WTC11 (cell line): ENCODE measurements at places on chromosomes 13 and 19. TPM values are rescaled to one million over a fixed set of nuclear protein-coding genes. Genes with fewer than 3 reads are reported as not detected.

DNA sequence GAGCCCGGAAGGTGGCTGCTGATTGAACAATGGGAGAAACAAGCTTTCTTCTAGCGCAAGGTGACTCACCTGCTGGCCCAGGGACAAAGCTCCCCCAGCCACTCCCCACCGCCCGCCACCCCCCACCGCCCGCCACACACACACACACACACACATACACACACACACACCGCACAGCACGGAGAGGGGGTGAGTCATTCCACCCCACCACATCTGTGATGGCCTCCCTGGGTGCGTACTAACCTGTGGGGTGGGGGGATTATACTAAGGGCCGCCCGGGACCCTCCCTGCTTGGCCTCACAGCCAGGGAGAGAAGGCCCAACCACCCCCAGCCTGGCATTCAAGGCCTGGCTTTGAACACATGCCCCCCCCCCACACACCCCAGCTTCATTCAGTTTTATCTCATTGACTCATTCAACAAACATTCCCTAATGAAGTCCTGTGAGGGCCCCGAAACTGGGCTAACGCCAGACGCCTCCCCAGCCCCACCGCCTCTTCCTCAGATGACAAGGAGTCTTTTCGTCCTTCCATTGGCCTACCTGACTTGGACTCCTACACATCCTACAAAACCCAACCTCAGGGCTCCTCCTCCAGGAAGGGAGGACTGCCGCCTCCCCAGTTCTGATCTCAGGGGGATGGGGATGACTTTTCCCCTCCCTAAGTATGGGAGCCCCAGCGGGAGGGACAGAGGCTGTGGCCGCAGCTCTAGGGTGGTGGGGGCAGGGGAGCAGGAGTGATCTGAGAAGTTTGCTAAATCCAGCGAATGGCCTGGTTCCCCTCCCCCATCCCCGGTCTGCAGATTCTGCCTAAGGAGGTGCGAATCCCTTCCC, 5.8 kb upstream of the ONECUT3 start:
- H3K36me3 ChIP-seq, result no peaks in the 10 kb centered on the region
- peak; percentile 70 for DNase-seq
- peak overlapping the region; percentile 65 for H3K4me3 ChIP-seq
- no peak overlapping the region for H3K27ac ChIP-seq

DNA sequence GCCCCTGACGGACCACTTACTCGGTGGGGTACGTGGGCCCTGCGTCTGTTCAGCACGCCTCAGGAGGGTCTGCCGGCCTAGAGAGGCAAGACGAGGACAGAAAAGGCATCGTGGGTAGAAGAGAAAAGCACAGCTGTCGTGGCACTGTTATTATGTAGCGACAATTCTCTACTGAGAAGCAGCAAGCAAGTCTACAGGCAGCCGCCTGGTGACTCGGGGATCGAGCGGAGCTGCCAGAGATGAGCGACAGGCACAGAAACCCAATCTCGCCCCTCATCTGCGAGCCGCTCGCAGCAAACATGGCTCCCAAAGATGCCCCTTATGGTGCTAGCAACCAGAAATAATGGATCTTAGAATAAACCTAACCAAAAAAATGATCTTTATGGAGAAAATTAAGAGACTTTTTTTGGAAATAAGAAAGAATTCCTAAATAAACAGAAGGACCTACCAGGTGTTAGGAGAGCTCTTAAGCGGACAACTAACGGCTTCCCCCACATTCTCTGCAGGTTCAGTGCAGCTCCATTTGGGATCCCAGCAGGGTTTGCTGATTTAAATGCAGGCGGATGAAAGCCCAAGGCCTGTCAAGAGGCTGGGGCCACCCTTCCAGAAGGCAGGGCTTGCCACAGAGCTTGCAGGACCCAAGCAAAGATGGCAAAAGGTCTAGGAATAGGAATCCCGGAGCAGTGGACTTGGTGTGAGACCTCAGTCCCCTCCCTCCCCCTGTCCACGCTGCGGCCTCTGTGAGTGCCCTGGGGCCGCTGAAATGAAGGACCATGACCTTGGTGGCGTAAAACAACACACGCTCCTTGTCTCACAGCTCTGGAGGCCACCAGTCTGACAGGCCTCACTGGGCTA, 152.6 kb downstream of the KDM4B start:
- H3K27ac ChIP-seq, result peak overlapping the region; percentile 34; the same call in 1 of the 2 replicates
- no peak for DNase-seq
- H3K4me1 ChIP-seq, result peaks cover 48% of the 10 kb centered on the region
- no peaks in the 10 kb centered on the region for H3K27me3 ChIP-seq
- H3K4me3 ChIP-seq, result no peak overlapping the region

DNA sequence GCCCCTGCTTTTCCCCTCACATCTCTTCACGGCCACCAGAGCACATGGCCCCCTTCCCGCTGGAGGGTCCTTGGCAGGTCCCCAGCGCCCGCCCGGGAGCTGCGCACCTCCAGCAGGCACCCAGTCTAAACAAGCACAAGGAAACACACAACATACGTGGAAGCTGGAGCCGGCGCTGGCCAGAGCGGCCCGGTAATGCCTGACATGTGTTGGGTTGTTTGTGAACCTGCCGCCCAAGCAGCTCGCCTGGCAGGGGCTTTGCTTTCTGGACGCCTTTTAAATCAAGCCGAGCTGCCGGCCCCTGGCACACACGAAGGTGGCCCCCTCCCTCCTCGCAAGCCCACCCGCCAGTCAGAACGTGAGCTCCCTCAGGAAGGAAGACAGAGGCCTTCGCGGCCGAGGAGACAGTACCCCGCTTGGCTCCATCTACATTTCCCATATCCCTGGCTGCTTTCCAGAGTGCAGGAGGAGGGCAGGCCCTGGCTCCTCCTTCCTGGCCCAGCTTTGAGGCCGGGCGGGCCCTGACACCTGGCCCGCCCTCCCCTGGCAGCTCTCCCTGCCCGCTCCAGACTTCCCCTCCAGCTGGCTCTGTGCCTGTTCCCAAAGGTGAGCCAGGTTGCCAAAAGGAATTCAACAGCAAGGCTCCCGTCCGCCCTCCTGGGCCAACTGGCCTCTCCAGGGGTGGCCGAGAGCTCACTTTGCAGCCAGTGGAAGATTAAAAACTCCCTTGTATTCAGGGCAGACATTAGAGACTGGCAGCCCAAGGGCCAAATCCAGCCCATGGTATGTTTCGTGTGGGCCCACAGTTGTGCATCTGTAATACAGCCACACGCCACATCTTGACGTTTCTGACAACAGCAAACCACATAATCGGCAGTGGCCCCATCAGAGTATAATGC, 28.7 kb downstream of the COMP start:
- peaks cover 2% of the 10 kb centered on the region; the same call in 1 of the 2 replicates for H3K4me1 ChIP-seq
- no peak overlapping the region for H3K4me3 ChIP-seq
- DNase-seq, result peak; percentile 38
- peaks cover 58% of the 10 kb centered on the region for H3K27me3 ChIP-seq
- H3K27ac ChIP-seq, result no peak overlapping the region
- no peaks in the 10 kb centered on the region for H3K36me3 ChIP-seq

DNA sequence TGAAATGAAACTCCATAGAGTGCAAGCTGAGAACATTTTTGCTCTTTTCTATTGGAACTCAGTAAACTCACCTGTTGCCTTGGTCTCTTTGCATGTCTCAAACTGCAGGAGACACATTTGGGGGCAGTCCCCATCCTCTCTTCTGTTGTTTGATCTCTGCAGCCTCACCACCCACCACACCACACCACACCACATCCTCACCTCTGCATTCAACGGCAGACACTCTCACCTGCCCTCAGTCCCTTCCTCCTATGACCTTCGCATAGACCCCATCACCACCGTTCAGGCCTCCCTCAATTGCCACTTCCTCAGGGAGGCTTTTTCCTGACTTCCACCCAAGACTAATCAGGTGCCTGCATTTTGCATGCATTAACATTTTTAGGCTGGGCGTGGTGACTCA, 14.4 kb upstream of the TPM4 start:
- H3K4me3 ChIP-seq, result no peak overlapping the region
- H3K27ac ChIP-seq, result no peak overlapping the region
- DNase-seq, result no peak
- H3K36me3 ChIP-seq, result peaks cover 5% of the 10 kb centered on the region
- peaks cover 16% of the 10 kb centered on the region for H3K4me1 ChIP-seq

DNA sequence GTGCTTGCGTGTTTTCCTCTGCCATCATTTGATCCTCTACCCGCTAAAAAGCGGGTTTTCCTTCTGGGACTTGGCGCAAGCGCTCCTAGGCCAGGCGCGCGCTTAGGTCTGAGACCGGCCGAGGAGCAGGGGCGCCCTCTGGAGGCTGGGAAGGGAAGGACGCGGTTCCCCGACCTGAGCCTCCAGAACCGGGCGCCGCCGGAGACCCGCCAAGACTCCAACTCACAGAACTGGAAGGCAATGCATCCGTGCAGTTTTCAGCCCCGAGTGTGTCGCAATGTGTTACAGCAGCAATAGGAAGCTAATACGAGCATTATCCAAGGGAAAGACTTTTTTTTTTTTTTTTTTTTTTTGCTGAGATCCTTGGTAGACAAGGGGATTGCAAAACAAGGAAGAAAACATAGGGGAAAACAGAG, 190.9 kb downstream of the COL4A1 start:
- H3K4me1 ChIP-seq, result peaks cover 6% of the 10 kb centered on the region
- DNase-seq, result peak; percentile 82
- no peak overlapping the region for H3K27ac ChIP-seq
- H3K36me3 ChIP-seq, result no peaks in the 10 kb centered on the region
- H3K4me3 ChIP-seq, result no peak overlapping the region
- H3K27me3 ChIP-seq, result peaks cover 14% of the 10 kb centered on the region

GRCh38 chr13:50908371-50908770, 1.2 kb upstream of the RNASEH2B start:
- H3K27ac ChIP-seq, result no peak overlapping the region
- no peaks in the 10 kb centered on the region for H3K36me3 ChIP-seq
- H3K4me1 ChIP-seq, result peaks cover 31% of the 10 kb centered on the region
- H3K27me3 ChIP-seq, result no peaks in the 10 kb centered on the region

GRCh38 chr19:33392341-33393285, 19.1 kb downstream of the CEBPG start:
- peak; percentile 8 for DNase-seq
- no peaks in the 10 kb centered on the region for H3K36me3 ChIP-seq
- no peaks in the 10 kb centered on the region for H3K27me3 ChIP-seq
- no peak overlapping the region for H3K4me3 ChIP-seq
- H3K27ac ChIP-seq, result no peak overlapping the region
- peaks cover 10% of the 10 kb centered on the region for H3K4me1 ChIP-seq

DNA sequence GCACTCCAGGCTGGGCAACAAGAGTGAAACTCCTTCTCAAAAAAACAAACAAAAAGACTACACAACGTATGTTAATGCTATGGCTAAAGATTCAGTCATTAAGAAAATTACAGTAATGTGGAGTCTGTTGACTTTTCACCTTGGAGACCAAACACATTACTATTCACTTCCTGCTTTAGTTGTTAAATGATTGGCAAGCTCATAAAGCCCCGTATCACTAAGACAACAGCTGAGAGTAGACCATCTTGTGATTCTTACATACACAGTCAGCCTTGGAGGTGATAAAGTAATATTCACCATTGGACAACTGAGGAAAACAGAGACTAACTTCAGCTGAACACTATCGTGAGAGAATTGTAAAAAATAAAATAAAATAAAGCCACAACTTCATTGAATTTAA, 86.5 kb downstream of the KCTD12 start:
- no peaks in the 10 kb centered on the region for H3K27me3 ChIP-seq
- no peaks in the 10 kb centered on the region for H3K36me3 ChIP-seq
- no peak for DNase-seq
- H3K4me3 ChIP-seq, result no peak overlapping the region
- H3K27ac ChIP-seq, result no peak overlapping the region

DNA sequence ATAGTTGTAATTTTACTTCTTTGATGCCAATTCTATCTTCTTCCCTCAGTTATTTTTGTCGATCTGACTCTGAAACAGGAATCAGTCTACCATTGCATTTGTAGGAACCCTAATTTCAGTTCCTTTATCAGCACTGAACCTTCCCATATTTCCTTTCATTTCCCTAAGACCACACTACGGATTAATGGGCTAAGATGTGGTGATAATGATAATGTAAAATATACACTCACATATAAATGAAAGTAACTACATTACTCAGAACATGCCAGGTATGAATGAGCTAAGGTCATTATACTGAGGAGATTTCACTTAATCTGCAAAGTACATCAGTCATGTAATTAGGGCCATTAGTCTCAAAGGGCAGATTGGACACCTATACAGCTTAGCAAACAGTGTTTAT, 60.2 kb upstream of the RFC3 start:
- no peaks in the 10 kb centered on the region for H3K4me1 ChIP-seq
- no peak for DNase-seq
- H3K27me3 ChIP-seq, result no peaks in the 10 kb centered on the region

DNA sequence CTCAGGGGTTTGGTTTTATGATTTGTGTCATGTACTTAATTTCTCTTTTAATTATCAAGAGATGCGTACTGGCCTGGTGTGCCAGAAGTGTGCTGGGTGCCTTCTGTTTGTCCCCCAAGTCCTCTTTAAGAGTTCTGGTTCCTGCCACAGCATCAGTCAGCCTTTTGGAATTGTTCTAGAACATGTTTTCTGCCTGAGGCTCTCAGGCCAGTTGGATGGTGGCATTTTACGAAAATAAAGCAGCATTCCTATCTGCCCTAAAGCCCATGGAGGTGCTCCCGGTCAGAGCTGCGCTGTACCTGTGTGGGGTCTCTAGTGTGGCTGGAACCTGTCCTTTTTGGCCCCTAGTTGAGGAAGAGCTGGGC, 54.1 kb downstream of the TSSK6 start:
- H3K27ac ChIP-seq, result peak overlapping the region; percentile 98
- no peak for DNase-seq
- H3K27me3 ChIP-seq, result no peaks in the 10 kb centered on the region

- peaks cover 4% of the 10 kb centered on the region for H3K36me3 ChIP-seq
- H3K4me3 ChIP-seq, result no peak overlapping the region
- no peak for DNase-seq
- H3K27ac ChIP-seq, result no peak overlapping the region
- H3K27me3 ChIP-seq, result peaks cover 15% of the 10 kb centered on the region
Measured at GRCh38 chr13:44416744-44417143, 43.1 kb downstream of the SERP2 start.

DNA sequence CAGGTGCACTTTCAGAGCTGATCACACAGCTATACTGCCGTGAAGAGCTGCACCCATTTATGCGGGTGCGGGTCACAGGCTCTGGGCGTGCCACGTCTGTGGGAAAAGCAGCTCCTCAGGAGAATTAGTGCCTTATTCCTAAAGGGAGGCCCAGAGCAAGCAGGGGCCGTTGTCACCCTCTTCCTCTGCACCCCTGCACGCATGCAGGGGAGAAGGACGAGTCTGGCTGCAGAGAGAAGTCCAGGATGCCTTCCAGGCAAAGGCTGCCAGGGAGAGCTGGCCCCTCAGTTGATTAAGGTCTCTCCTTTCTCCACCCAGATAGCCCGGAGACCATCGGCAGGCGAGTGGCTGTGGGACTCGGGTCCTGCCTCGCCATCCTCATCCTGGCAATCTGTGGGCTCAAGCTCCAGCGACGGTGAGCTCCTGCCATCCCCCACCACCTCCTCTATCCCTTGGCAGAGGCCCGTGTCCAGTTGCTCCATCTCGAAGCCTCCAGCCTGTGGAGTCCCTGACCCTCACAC, 3.1 kb upstream of the FFAR1 start:
- no peaks in the 10 kb centered on the region for H3K27me3 ChIP-seq
- no peak for DNase-seq
- H3K4me3 ChIP-seq, result no peak overlapping the region
- H3K4me1 ChIP-seq, result 0 out of 2 replicates have a peak, but pooled peaks cover 5% of the 10 kb centered on the region
- H3K27ac ChIP-seq, result no peak overlapping the region

Gene C13orf46
- 0.27 to 0.50 TPM (median 0.37 TPM) in 3 replicates for total RNA-seq

Gene CERS1
- 14.7 to 24.5 TPM (median 22.6 TPM) in 3 replicates for total RNA-seq

Gene LIG4
- 5.7 to 6.0 TPM (median 5.9 TPM) in 3 replicates for total RNA-seq

Gene MCEMP1
- not detected in 3 replicates for total RNA-seq
